ENCODE measurements at places on chromosomes 7 and 10.

DNA sequence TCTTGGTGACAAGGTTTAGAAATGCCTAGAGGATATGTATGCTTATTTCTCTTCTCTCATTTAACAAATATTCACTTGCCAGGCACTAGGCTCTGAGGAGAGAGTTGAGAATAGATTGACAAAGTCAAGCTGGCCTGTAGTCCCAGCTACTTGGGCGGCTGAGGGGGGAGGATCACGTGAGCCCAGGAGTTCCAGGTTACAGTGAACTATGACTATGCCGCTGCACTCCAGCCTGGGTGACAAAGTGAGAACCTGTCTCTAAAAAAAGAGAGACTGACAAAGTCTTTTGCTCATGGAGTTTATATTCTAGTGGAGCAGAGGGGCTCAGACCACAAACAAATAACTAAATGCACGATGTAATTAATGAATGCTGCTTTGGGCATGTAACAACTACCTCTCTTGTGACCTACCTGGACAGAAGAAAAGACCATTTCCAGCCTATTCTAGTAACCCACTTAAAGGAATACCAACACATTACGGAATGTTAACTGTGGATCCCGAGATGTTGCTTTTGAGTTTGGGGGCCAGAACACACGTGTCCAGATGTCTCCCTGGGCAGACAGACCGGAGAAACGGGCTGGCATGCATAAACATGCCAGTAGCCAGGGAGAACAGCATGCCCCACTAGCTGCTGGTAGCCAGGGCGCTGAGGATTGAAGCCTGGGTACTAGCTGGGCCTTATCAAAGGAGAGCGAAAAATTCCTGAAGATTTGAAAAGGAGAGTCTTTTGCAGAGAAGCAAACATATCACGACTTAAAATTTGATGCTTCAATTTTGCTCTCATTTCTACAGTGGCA is 2.6 kb upstream of the BMPR1A start:
- DNase-seq: no peak

DNA sequence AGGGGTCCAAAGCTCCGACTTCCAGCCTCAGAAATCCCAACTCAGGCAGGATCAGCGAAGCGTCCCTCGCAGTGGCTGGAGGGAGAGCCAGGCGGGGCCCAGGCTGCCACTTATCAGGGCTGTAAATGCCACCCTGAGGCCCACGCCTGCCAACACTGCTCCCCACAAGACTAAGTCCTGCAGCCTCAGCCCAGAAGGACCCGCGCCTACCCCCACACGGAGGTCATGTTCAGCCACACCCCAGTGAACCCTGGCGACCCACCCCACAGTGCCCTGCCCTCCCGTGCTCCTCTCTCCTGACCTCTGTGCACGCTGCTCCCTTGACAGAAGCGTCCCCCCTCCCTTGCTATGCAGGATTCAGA is 3.2 kb downstream of the PSMG3 start:
- no peak for DNase-seq

DNA sequence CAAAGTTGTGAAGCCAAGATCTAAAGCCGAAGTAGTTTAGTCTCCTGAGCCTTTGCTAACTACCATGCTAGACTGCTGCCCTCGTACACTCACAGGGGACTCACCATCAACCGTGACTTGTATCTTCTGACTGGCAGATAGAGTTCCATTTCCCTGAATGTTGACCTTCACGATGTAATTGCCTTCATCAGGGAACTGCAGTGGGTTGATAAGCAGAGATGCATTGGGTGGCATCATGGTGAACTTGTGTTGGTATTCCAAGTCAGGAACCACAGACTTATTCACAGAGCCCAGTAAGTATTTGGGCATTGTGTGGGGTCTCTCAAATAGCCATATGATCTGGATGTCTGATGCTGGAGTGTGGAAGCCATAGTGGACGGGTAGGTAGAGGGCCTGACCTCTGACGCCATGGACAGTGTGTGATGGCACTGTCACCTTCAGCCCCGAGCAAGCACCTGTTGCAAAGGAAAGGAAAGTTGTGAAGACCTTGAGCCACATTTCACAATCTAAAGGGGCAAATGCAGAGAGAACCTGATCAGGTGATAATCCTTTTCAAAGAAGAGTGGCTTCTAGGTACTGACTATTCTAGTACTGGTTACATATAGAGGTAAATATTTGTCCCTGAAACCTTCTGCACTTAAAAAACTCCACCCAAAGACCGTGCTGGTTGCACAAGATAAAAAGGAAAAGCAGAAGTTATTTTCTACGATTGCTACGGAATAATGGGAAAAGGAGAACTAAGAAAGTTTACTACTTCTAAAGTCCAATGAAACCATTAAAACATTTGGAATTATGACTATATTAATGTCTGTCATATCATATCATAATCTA is 7.1 kb downstream of the HEPACAM2 start:
- DNase-seq: peak; percentile 26

- no peak for DNase-seq
These were observed 49.6 kb downstream of the PDE1C start for GRCh38 chr7:32020551-32021159.

- DNase-seq: no peak
These were observed 5.4 kb downstream of the COBL start for GRCh38 chr7:51311166-51311565.

GRCh38 chr7:18694911-18695310 is 199.4 kb downstream of the HDAC9 start:
- no peak for DNase-seq

- DNase-seq: peak; percentile 70
These were observed 675 bp downstream of the ABRAXAS2 start for GRCh38 chr10:124802313-124802675.

DNA sequence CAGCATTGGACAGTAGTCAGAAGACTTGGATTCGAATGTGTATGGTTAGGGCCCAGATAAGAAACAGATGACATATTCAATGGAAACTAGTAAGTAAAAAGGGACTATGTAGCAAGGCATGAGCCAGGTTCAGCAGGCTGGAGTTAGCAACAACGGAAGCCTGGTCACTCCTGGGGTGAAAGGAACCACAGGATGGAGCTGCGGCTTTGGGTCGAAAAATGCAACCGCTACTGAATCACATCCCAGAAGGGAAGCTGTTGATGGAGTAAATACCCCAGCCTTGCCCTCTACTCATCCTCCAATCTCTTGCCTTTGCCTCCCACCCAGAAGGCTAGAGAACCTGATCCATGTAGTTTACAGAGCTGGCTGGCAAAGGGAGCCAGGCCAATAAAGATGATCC is 37.5 kb upstream of the EGR2 start:
- peak; percentile 72 for DNase-seq

DNA sequence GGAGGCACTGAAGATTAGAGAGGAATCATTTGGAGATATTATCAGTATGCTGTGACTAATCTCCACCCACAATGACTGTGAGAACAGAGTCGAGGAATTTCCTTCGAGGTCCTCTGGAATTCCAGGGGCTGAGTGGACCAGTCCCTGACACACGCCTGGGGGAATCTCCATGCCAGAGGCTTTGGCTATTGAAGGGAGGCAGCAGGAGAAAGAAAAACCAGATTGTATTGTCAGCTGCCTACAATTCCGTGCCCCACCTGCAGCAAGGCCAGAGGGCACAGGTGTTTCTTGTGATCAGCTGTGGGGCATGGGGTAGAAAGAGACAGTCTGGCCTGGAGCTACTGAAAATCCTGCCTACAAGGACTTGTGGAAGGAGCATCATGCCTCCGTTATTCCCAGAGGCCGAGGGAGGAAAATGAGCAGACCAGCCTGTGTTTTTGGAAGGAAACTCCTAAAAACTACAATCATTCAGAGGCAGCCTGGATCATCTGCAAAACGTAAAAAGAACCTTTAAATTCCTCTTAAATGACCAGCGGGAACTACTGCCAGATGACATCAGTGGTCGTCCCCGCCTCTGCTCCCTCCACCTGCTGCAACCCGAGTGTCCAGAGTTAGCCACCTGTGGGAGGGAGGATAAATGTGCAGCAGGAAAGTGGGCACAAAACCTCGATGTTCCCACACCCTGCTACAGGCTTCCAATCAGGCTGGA is 25.4 kb upstream of the ANK3 start:
- no peak for DNase-seq

DNA sequence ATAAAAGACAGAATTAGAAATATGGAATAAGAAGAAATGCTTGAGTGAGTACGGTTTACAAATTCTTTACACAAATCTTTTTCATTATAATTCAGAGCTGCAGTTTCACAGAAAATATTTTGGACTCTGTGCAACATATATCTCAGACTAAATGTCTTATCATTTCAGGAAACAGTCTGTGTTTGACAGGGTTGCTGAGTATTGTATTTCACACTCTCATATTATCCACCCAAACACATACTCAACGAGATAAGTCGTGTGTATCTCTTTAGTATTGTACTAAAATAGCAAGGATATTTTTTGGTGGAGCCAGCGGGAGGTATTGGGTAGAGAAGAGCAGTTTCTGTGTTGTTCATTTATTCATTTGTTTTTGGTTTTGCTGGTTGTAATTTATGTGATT is 39.0 kb upstream of the SLC39A12 start:
- DNase-seq: no peak

DNA sequence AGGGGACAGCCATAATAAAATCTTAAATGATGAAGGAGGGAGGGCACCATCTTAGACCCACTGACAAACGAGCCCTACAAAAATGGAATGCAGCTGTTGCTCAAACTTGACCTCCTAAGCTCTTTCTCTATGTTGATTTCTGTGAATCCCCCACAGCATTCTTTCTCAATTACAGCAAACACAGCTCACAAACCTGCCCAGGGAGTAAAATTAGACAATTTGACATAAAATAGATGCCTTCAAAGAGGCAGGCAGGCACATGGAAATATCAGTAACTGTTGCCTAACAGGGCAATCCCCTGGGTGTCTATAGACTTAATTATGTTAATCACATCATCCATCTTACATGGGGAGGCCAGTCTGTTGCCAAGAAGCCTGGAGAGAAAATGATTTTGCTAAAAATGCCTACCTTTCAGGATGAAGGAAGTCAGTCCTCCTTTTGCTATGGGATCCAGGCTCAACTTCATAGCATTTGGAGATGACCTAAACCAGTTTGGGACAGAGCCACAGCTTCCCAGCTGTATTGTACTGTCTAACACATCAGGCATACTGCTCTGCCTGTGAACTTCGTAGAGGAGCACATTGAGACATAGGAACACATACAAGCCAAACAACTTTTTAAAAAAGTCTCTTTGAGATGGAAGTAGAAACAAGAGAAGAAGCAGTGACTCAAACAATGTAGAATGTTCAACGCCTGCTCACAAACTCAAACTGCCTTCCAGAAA is 1177.4 kb downstream of the SORCS1 start:
- DNase-seq: no peak

- no peak for DNase-seq
These were observed 86.3 kb upstream of the AHR start for GRCh38 chr7:17212188-17212587.

DNA sequence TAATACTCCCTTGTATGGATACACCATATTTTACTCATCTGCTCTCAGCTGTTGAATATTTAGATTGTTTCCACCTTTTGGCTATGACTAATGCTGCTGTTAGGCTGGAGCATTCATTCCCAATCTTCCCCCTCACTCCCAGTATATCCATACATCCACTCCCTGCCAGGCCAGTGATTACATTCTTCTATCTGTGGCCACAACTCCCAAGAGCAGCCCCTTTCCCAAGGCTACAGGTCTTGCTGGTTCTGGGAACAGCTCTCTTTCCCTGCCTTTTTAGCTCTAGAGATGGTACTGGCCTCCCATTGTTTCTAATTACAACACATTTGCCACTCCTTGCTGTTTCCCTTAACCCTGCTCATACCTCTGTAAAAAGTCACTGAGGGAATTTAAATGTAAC is 28.2 kb downstream of the SFR1 start:
- DNase-seq: no peak

DNA sequence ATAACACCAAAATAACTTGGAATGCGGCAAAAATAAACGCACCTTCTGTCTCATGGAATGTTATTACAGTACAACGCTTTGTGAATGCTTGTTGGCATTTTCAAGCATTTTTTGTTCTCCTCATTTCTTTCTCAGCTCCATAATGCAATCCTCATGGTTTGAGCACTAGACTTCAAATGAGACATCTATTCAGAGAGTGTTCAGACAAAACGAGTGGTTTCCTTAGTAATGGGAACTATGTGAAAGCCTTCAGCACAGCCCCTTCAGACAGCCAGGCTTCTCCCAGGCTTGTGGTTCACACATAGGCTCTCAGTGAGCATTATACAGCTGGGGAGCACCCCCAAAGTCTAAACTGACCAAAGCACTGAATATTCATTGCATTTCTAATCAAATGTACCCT is 8.6 kb upstream of the LRRN3 start:
- DNase-seq: no peak

DNA sequence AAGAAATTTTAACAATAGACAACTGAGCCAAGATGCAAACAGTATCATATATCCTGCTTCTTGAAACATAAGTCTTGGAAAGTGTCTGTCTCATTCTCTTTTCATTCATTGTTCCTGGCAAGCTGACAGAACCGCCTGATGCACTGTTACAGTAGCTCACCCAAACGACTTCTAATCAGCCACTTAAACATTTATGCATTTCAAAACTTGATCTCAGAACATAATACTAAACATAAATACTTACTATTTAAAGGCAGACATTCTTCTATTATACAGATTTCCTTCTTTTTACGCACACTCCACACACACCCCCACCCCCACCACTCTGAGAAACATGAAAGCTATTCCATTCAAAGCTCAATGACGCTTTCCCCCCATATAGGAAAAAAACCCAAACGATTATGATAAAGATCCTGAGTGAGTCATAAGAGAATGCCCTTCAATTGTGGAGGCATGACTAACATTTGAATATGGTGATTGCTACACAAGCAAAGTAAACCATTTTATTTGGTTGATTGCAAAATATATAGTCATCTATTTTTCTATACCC is 30.5 kb downstream of the SHTN1 start:
- no peak for DNase-seq

DNA sequence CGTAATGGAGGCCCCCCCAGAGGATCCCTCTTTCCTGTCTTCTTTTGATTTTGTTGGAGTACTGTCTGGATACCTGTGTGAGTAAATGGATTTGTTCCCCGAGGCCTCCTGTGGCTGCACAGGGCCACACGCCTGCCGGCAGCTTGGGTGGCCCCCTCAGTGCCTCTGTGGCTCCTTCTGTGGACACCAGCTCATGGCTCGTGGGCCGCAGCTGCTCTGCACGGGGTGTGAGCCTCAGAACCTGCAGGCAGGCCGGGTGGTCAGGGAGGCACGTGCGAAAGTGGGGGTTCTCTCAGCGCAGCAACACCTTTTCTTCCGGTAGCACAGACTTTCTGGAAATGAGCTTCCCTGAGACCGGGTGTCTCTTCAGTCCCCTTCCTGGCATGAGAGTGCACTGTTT is 70.3 kb downstream of the WDR37 start:
- DNase-seq: no peak

GRCh38 chr10:62710182-62710581 is 94.3 kb upstream of the ADO start:
- peak; percentile 35 for DNase-seq

DNA sequence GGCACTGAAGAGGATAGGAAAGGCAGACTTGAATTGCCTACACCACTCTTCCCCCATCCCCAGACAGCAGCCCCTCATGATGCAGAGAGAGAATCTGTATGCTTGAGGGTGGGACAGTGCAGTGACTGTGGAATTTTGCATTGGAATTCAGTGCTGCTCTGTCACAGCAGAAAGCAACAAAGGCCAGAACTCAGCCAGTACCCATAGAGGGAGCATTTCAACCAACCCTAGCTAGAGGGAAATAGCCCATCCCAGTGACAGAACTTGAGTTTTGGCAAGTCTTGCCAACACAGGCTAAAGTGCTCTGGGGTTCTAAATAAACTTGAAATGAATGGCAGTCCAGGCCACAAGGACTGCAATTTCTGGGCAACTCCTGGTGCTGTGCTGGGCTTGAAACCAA is 80.4 kb downstream of the TES start:
- no peak for DNase-seq

GRCh38 chr10:130621231-130621775 is 485.1 kb downstream of the GLRX3 start:
- DNase-seq: no peak
